Activated naive CD4-positive, alpha-beta T cell (primary cell): ENCODE measurements at places on chromosomes 3 and 15.

- DNase-seq = no peak
Observed at GRCh38 chr15:40229316-40229715, 9.5 kb upstream of the PAK6 start.

- DNase-seq = no peak
Observed at GRCh38 chr3:159838938-159839337, 149.7 kb upstream of the IL12A start.

DNA sequence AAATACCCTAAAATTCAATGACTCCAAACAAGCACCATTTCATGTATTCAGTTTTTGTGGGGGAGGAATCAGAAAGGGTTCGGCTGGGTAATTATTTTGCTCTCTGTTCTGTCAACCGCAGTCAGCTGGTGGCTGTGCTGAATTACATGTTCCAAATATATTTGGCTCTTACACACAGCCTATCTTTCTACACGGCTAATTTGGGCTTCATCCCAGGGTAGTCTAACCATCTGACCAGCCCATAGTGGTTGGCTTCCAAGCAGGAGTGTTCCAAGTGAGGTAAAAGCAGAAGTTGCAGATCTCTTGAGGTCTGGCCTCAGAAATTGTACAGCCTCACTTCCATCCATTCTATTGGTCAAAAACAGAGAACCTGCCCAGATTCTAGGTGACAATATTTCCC is 760.8 kb upstream of the SEMA6D start:
- no peak for DNase-seq

DNA sequence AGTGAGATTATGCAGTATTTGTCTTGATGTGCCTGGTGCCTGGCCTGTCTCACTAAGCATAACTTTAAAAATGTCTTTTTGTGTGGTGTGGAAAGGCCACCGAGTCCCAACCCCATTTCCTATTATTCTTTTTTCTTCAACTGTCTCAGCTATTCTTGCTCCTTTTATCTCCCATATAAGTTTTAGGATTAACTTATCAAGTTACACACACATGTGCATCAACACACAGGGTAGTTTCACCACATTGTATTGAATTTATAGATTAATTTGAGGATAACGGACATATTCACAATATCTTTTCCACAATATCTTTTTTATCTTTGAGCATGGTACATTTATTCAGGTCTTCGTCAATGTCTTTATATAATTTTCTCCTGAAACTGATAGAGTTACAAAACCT is 127.6 kb downstream of the RYR3 start:
- DNase-seq = no peak

GRCh38 chr3:88918841-88919240 is 188.6 kb upstream of the EPHA3 start:
- DNase-seq = no peak

GRCh38 chr3:16430717-16431630 is 82.5 kb downstream of the RFTN1 start:
- DNase-seq = no peak

GRCh38 chr3:131786386-131786785 is 248.4 kb downstream of the CPNE4 start:
- DNase-seq = no peak

GRCh38 chr3:178320456-178321351 is 215.5 kb upstream of the KCNMB2 start:
- no peak for DNase-seq

GRCh38 chr15:81478354-81478753 is 104.3 kb upstream of the TMC3 start:
- no peak for DNase-seq
